ENCODE measurements at places on chromosomes 3 and 15. TPM values are rescaled to one million over a fixed set of nuclear protein-coding genes. Genes with fewer than 3 reads are reported as not detected.

- DNase-seq, result no peak
- peaks cover 25% of the 10 kb centered on the region for H3K4me1 ChIP-seq
- H3K36me3 ChIP-seq, result no peaks in the 10 kb centered on the region
- H3K27me3 ChIP-seq, result no peaks in the 10 kb centered on the region
Observed at GRCh38 chr3:171789759-171790505, 20.4 kb downstream of the PLD1 start.

P2RY14 gene
- total RNA-seq, result 5.7 TPM

DNA sequence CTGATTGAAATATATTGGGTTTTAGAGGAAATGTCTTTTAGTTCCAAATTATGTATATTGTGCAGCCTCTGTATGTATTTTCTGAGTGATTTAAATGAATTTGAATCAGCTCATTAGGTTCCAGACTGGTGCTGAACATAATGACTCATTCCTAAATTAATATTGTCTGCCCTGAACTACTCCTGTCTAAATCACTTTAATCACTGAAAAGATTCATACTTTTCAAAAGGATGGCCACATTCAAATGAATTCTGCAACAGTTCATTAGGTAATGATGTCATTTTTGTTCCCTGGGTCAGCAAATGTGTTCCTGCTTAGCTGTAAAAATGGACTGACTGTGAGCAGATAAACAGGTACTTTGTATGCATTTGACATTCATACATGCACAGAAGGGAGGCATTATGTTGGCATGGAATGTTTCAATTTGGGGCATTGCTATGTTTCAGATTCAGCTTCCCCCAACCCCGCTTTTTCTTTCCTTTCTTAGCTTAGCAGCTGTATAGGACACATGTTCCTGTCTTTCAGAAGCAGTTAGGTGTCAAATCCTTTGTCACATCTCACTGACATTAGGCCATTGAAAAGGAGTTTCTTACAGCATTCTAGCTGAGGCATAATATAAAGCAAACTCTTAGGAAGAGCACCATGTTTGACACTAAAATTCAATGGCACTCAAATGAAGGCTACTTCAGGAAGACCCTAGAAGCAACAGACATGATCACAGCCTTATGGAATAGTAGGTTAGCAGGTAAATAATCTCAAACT is 318.5 kb upstream of the ARPP21 start:
- H3K4me3 ChIP-seq, result no peak overlapping the region
- no peaks in the 10 kb centered on the region for H3K27me3 ChIP-seq
- H3K4me1 ChIP-seq, result no peaks in the 10 kb centered on the region

DNA sequence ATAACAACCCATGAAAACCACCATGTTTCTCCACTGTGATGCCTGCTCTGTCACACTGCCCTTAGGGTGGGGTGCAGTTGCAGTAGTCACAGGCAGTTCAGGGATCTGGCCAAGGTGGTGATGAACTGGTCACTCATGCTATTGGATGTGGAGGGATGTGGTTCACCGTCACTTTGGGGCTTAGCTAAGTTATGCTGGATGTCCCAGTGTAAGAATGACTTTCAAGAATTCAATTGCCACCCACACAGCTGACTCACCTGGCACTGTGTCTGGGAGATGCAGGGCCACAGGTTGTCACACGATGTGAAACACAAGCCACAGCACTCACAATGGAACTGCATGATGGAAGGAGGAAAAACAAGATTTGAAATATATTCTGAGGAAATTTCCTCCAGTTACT is 146.1 kb upstream of the CTNNB1 start:
- H3K4me1 ChIP-seq, result no peaks in the 10 kb centered on the region
- no peaks in the 10 kb centered on the region for H3K27me3 ChIP-seq
- no peaks in the 10 kb centered on the region for H3K36me3 ChIP-seq
- H3K27ac ChIP-seq, result no peak overlapping the region
- H3K4me3 ChIP-seq, result no peak overlapping the region

CPNE9 gene
- total RNA-seq, result 0.44 TPM

DNA sequence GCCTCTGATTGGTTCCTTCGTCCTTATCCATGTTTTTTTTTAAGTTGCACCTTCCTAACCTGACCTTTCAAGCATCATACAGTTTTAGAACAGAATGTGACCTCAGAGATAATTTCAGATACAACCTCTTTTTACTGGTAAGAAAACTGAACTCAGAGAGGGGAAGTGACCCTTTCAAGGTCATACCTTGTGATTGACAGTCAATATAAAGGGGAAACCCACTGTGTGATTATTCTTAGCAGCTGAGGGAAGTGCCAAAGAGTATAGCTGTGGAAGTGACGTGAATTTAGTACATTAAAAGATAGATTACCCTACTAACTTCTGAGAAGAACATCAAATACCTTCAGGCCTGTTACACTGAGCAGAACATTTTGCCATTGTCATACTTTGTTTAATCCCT is 319.4 kb downstream of the NEK10 start:
- no peak overlapping the region for H3K27ac ChIP-seq
- no peaks in the 10 kb centered on the region for H3K4me1 ChIP-seq
- H3K36me3 ChIP-seq, result no peaks in the 10 kb centered on the region
- no peaks in the 10 kb centered on the region for H3K27me3 ChIP-seq
- no peak overlapping the region for H3K4me3 ChIP-seq

DNA sequence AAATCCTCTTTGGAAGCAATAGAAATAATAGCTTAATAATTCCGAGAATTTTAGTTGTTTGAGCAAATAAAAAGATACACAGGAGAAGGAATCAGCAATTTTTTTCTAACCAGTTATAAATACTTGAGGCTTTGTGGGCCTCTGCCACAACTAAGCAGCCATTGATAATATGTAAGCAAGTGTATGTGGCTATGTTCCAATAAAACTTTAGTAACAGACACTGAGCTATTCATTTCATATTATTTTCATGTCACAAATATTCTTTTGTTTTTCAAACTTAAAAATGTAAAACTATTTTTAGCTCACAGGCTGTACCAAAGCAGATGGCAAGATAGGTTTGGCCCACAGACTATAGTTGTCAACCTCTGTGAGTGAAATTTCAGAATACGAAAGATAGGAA is 85.7 kb downstream of the MSL2 start:
- no peak for DNase-seq
- H3K4me1 ChIP-seq, result no peaks in the 10 kb centered on the region
- H3K27me3 ChIP-seq, result no peaks in the 10 kb centered on the region
- H3K4me3 ChIP-seq, result no peak overlapping the region
- H3K27ac ChIP-seq, result no peak overlapping the region
- no peaks in the 10 kb centered on the region for H3K36me3 ChIP-seq
